ENCODE measurements at places on chromosomes 2 and 18. TPM values are rescaled to one million over a fixed set of nuclear protein-coding genes. Genes with fewer than 3 reads are reported as not detected.

- no peak for DNase-seq
Measured at GRCh38 chr18:35049111-35050027, 8.2 kb downstream of the MAPRE2 start.

DNA sequence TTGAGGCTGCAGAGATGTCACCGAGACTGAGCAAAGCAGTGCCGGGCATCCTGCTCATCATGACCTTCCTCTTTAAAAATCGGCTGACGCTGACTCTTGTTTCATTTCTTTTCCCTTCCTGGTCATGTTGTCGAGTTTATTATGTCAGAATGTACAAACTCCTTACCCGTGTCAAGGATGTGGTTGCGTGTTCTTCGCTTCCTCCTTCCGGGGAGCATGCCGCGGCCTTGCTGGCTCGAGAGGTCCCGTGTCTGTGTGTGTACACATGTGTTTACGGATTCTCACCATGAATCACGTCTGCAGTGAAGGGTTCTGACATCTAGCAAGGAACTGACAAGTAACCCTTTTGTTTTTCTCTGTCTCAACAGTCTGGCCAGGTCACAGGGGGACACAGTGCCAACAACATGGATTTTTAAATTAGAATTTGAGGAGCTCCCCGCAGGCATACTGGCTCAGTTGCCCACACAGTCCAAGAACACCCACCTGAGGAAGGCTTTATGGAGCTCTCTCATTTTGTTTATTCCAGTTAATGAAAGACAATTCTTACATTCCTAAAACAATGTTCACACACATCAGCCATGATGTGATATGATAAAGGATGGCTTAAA is 60.2 kb downstream of the MYT1L start:
- no peak for DNase-seq

- DNase-seq: no peak
Measured at GRCh38 chr18:41145516-41145915, 809.5 kb upstream of the PIK3C3 start.

DNA sequence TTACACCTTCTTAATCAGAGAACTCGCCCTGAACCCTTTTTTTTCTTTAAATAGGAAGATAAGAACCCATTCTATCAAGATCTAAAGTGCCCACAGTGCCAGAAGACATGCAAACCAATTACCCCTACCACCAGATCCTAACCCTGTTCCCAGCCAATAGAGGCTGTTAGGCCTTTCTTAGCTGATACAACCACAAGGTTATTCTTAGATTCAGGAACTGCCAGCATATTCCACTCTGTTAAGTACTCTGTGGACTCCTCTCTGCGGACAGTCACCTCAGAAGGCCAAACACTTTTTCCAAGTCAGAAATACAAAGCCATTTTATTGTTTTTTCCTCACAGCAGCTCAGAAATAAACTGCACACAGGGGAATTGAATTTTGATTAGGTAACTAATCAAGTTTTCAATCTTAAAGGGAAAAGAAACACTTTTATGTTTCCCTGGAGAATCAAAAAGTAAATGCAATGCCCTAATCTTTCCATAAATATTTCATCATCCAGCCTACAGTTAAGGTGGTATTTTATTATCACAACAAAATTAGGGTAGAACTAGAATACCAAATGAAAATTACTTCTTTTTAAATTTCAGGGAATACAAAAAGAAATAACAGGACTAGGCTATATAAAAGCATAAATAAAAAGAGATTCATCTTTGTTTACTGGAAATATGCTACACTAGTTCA is 111.4 kb downstream of the NBAS start:
- no peak for DNase-seq

GRCh38 chr2:108625186-108625827 is 91.0 kb downstream of the LIMS1 start:
- DNase-seq: no peak

DNA sequence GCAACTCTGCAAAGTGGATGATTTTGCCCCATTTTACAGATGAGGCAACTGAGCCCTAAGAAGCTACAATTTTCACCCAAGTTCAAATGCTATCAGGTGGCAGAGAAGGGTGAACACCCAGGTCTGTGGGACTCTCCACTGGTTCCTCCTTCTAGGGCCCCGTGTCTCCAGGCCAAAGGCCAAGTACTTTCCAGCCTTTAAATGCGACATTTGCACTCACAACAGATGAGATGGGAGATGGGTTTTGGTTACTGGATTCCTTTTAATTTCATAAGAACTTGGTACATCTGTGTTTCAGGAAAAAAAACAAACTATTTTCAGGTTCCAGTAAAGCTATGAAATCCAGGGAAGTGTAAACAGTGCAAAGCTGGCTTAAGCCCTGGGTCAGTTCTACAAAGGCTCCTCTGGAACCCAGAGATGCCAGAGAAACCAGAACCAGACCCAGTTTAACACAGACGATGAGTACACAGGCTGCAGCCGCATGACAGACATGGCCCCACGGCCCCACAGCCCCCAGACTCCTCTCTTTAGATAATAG is 361.7 kb downstream of the ANAPC1 start:
- no peak for DNase-seq

DNA sequence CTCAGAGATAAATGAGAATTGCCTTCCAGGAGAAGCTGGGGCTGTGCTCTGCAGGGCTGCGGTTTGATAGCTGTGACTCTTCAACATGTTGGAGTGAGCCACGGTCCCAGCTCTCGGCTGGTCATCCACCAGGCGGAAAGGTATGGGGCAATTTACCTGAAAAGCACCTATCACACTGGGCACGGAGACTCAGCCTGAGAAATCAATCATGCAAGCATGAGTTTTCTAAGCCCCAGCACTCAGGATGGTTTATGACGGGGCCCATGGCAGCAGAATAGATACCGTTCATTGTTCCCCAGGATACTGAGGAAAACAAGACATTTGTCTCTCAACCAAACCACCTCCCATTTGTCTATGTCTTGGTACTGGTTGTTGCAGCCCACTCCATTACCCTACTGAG is 83.9 kb downstream of the LOXHD1 start:
- no peak for DNase-seq

- no peak for DNase-seq
Measured at GRCh38 chr2:40346535-40347354, 105.1 kb downstream of the SLC8A1 start.

DNA sequence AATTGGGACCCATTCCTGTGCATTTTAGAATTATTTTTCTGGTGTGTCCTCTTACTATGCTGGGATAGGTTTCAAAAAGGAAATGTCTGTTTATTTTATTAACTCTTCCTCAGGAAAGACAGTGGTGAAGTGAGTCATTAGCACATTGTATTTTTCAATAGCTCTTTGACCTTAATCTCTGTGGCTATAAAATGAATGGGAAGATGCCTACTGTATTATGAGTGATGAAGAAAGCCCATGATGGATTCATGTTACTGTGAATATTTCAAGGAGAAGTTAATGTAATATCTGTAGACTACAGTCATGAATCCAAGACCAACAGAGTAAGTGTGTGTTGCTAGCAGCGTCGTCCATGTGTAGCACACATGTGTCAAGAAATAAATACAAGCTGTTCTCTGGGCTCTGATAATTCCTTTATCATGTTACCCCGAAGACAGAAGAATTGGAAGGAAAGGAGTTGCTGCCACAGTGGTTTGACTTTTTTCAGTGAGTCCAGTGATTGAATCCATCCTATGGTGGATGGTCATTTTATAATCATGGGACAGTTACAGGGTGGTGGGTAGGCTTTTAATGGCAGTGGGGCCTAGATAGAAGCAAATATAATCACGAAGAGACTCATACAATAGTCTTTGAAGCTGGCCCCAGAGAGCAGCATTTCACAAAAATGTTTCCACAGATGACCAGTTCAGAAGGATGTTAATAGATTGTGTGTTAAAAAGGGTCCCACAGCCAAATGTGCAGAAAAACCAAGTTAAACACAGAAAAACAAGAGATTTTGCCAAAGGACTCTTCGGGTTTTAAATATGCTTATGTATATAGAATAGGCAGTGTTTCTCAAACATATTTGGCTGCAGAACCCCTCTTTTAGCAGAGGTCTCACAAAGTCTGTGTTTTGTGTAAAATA is 239.7 kb upstream of the RASGRP3 start:
- DNase-seq: no peak

The WDR75 gene
- 9.0 TPM for total RNA-seq

The GATA6 gene
- 11.7 TPM for total RNA-seq

The SLC11A1 gene
- 3.3 TPM for total RNA-seq

The KCNE4 gene
- total RNA-seq: 1.2 TPM

The COL4A4 gene
- total RNA-seq: 2.1 TPM

The EFR3B gene
- 0.30 TPM for total RNA-seq

All from left lobe of liver (tissue), 2 donors.